ENCODE measurements at places on chromosomes 16 and 17. TPM values are rescaled to one million over a fixed set of nuclear protein-coding genes. Genes with fewer than 3 reads are reported as not detected.
A peak's percentile ranks its signal among the peaks of the same experiment; 100 is the strongest.

GRCh38 chr17:79114458-79115301, 40.1 kb downstream of the ENGASE start:
- DNase-seq = peak; percentile 12
- no peak overlapping the region for H3K4me3 ChIP-seq
- H3K27me3 ChIP-seq = peaks cover 21% of the 10 kb centered on the region
- H3K36me3 ChIP-seq = no peaks in the 10 kb centered on the region
- no peaks in the 10 kb centered on the region for H3K4me1 ChIP-seq
- no peak overlapping the region for H3K27ac ChIP-seq

- H3K36me3 ChIP-seq = no peaks in the 10 kb centered on the region
- no peak overlapping the region for H3K4me3 ChIP-seq
- no peak overlapping the region for H3K27ac ChIP-seq
- H3K27me3 ChIP-seq = no peaks in the 10 kb centered on the region
- no peak for DNase-seq
These were observed 97.1 kb upstream of the HS3ST3A1 start for GRCh38 chr17:13698832-13699231.

- DNase-seq = no peak
- H3K4me3 ChIP-seq = no peak overlapping the region
- peaks cover 7% of the 10 kb centered on the region for H3K4me1 ChIP-seq
These were observed 193.0 kb downstream of the SPECC1 start for GRCh38 chr17:20202141-20202621.

DNA sequence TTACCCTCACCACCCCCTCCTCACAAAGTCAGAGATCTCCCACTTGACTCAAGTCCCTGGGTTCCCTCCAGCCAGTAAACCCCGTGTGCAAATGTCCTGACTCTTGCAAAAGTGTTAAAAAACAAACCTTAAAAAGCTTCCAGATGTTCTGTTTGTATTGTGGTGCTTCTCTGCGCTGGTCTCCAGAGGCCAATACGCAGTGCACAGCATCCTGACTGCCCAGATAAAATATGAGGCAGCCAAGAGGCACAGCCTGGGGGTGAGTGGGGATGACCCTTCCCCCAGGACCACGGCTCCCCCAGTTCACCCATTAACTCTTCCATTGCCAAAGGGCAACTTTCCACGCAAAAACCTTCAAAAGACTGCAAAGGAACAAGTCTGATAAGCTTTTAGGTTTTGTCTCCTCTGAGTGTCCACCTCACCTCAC, 291.8 kb downstream of the SOX9 start:
- no peak for DNase-seq
- peaks cover 2% of the 10 kb centered on the region for H3K4me1 ChIP-seq
- no peaks in the 10 kb centered on the region for H3K27me3 ChIP-seq

DNA sequence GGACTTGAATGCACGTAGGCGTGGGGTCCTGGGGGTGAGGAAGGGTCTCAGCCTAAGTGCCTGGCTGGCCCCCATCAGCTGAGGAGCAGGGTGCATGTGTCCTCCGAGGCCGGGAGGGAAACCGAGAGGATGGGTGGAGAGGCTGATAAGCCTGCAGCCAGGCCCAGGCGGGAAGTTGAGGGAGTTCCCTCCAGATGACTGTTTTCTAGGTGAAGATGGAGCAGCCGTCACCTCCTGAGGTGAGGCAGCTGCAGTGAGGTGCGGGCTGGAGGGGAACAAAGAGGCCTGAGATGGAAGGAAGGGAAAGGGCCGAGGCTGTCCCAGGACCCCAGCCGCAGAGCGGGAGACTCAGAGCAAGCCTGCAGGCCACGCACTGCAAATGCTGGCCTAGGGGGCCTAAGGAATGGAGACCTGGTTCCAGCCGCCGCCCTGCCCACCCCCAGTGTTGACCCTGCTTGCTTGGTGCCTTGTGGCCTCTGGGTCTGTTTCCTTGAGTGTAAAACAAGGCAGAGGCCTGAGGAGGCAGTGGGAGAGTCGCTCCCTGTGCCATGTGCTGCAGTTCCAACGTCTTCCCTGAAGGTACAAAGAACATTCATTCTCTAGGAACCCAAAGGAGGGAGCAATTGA, 3.0 kb downstream of the PECAM1 start:
- peaks cover 31% of the 10 kb centered on the region for H3K4me1 ChIP-seq
- no peak overlapping the region for H3K4me3 ChIP-seq
- H3K27ac ChIP-seq = peak overlapping the region; percentile 8
- H3K27me3 ChIP-seq = no peaks in the 10 kb centered on the region

DNA sequence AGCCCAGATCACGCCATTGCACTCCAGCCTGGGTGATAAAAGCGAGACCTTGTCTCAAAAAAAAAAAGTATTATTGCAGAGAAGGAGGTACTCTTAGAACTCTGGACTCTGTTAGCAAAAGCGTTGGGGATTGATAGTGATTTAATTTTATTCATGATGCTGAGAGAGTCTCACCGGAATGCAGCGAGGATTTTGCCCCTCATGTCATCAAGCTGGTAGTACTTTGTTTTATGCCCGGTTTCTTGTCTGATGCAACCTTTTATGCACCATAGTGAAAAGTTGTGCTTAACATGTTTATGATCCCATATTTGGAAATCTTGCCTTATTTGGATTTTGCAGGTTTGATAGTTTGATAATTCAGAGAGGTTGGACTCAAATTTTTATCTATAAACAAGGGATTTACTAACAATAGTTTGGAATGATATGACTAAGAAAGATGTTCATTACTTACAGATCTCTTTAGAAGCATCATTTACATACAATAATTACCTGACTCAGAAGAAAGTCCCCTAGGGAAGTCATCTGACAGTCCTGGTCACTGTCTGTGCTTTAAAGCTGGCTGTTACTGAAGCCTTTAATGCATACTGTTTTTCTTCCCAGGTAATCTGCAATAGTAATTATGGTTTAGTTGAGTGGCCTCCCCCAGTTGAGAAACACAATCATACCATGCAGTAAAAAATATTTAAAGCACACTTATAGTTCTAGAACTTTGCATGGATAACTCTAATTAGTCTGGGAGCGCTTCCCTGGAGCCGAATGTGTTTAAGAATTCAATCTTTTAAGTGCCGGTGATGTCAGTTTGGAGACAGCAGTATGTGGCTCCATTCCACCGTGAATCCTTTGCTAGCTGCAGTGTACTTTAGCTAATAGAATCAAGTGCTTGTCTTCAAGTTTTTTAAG, 120.9 kb downstream of the PRKCA start:
- peaks cover 3% of the 10 kb centered on the region for H3K4me1 ChIP-seq
- H3K36me3 ChIP-seq = no peaks in the 10 kb centered on the region
- no peak for DNase-seq
- no peaks in the 10 kb centered on the region for H3K27me3 ChIP-seq

DNA sequence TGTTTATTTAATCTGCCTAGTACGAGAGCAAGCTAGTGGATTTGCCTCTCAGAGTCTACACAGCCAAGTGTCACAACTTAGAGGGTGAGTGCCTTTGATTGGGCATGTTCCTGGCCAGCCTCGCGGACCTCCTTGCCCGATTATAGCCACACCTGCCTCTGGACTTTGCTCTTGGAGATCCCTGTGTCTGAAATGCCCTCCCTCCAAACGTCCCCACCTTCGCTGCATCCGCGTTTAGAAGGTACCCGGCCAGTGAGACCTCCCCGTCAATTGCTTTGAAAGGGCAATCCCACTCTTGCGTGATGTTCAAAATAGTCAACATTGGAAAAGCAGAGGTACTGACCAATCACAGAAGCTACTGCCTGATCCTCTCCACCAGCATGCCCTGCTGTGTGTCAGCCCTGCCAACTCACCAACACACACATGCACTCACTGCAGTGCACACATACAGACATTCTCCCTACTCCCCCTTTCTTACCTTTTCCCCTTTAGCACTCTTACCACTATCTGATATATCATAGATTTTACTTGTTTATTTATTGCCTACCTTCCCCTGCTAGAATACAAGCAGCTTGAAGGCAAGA, 6.5 kb upstream of the SDK2 start:
- no peak for DNase-seq
- no peak overlapping the region for H3K27ac ChIP-seq
- H3K4me3 ChIP-seq = no peak overlapping the region
- no peaks in the 10 kb centered on the region for H3K27me3 ChIP-seq

DNA sequence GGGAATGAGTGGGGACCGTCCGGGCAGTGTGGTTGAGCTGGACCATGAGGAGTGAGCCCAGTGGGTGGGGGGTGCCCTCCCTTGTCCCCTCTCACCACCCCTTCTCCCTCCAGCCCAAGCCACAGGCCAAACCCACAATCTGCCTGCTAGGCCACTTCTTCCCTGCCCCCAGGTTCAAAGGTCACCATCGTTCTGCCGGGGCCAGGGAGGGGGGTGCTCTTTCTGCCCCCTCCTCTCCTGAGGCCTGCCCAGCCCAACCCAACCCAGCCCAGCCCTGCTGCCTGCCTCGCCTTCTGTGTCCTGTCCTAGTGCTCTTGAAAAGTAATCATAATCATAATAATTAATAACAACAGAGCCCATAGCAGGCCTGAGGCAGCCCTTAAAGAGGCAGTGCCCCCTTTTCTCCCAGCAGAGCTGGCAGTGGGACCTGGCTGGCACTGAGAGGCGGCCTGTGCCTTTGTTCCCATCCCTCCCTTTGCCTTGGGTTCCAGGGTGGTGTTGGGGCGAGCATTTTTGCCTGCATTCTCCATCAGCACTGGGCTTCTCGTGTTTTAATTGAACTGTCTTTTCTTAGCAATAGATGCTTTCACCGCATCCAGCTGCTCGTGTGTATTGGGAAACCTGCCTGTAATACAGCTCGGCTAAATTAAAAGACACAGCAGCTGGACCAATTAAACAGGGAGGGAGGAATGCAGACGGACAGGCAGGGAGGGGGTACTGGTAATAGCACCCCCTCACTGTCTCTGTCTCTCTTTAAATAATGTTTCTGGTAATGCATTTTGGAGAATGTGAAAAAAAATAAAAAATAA, 46.8 kb downstream of the SREBF1 start:
- H3K4me3 ChIP-seq = no peak overlapping the region
- no peak for DNase-seq
- peaks cover 12% of the 10 kb centered on the region for H3K4me1 ChIP-seq
- no peaks in the 10 kb centered on the region for H3K36me3 ChIP-seq
- no peaks in the 10 kb centered on the region for H3K27me3 ChIP-seq
- H3K27ac ChIP-seq = peak overlapping the region; percentile 44

DNA sequence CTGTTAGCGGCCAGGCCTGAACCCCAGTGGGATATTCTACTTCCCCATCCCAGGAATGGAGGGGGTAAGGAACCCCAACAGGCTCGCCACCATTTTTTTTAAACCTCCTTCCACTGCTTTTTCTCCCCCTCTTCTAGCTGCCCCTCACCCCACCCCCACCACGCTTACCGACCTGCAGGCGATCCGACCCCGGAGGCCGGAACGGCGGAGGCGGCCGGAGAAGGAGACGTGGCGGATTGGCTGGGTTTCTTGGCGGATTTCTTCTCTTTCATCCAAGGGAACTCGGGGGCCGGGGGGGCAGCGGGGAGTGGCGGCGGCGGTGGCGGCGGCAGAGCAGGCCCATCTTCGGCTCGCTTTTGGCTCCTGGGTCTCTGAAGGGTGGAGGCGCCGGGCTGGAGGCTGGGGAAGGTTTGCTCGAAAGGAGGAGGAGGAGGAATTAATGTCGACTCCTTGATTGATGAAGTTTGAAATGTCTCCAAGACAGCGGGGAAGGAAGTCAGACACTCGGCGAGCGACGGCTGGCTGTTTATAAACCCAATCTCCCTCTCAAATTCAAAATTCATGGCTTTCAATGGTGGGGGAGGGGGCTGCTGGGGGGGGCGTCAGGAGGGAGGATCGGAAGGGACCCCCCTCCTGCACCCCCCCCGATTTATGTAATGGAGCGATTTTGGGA, 424 bp downstream of the HOXB2 start:
- no peaks in the 10 kb centered on the region for H3K27me3 ChIP-seq
- peak; percentile 82 for DNase-seq
- H3K4me3 ChIP-seq = no peak overlapping the region
- H3K4me1 ChIP-seq = peaks cover 39% of the 10 kb centered on the region
- peak overlapping the region; percentile 76 for H3K27ac ChIP-seq

- no peaks in the 10 kb centered on the region for H3K27me3 ChIP-seq
- H3K27ac ChIP-seq = no peak overlapping the region
- no peak overlapping the region for H3K4me3 ChIP-seq
- H3K4me1 ChIP-seq = no peaks in the 10 kb centered on the region
- H3K36me3 ChIP-seq = no peaks in the 10 kb centered on the region
- DNase-seq = no peak
These were observed 30.6 kb downstream of the ABCA9 start for GRCh38 chr17:69030169-69030568.

DNA sequence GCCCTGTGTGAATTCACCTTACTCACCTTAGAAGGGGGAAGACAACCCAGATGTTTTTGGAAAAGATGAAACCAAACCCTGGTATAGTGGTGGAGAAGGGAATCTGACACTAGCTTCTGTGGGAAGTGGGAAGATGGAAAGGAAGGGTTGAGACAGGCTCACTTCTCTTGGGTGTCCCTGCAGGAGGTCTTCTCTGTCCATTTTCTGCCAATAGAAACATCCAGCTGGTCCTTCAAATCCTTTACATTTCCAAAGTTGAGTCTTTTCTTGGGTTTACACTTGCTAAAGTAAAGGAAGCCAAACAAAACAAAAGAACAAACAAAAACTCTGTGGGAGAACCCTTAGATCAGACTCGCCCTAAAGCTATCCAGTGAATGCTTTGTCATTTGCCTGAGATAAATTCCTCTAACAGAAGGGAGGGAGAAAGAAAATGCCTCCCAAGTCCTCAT, 10.2 kb downstream of the HOXB1 start:
- H3K27me3 ChIP-seq = no peaks in the 10 kb centered on the region
- DNase-seq = no peak
- no peaks in the 10 kb centered on the region for H3K36me3 ChIP-seq
- H3K4me3 ChIP-seq = no peak overlapping the region
- H3K27ac ChIP-seq = no peak overlapping the region

GRCh38 chr17:41824086-41824485, 11.3 kb downstream of the FKBP10 start:
- no peaks in the 10 kb centered on the region for H3K27me3 ChIP-seq
- H3K36me3 ChIP-seq = peaks cover 36% of the 10 kb centered on the region
- no peak overlapping the region for H3K4me3 ChIP-seq
- no peak overlapping the region for H3K27ac ChIP-seq
- no peaks in the 10 kb centered on the region for H3K4me1 ChIP-seq

PSME3 gene
- 119 TPM for total RNA-seq

All from adrenal gland (tissue), 19 donors.